ENCODE measurements at places on chromosomes 4 and X. TPM values are rescaled to one million over a fixed set of nuclear protein-coding genes. Genes with fewer than 3 reads are reported as not detected.

DNA sequence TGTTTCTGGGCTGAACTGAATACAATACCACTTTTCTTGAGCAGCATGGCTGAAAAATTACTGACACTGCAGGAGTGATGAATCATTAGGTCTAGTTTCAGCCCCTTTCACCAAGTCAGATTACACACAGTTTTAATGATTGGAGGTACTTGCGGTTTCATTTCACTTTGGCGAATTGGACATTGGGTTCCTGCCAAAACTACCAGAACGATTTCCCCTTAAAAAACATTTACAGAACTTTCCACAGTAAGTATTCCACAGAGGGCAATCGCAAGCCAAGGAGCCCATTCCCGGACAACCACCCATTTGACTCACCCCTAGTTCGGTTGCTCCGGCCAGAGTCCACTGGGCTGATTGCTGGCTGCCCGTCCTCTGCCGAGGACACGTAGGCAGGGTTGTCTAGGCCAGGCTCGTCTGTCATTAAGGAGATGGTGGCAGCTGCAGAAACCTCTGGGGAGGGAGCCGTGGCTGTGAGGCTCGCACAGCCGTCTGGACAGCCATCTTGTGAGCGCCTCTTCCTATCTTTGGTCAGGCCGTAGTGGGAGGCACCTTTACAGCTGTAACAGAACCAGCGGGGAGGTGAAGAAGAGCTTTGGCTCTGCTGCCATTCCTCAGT, 83.5 kb downstream of the LNX1 start:
- no peak for DNase-seq

- DNase-seq = no peak
Measured at GRCh38 chrX:102745513-102745856, 24.9 kb downstream of the GPRASP3 start.

DNA sequence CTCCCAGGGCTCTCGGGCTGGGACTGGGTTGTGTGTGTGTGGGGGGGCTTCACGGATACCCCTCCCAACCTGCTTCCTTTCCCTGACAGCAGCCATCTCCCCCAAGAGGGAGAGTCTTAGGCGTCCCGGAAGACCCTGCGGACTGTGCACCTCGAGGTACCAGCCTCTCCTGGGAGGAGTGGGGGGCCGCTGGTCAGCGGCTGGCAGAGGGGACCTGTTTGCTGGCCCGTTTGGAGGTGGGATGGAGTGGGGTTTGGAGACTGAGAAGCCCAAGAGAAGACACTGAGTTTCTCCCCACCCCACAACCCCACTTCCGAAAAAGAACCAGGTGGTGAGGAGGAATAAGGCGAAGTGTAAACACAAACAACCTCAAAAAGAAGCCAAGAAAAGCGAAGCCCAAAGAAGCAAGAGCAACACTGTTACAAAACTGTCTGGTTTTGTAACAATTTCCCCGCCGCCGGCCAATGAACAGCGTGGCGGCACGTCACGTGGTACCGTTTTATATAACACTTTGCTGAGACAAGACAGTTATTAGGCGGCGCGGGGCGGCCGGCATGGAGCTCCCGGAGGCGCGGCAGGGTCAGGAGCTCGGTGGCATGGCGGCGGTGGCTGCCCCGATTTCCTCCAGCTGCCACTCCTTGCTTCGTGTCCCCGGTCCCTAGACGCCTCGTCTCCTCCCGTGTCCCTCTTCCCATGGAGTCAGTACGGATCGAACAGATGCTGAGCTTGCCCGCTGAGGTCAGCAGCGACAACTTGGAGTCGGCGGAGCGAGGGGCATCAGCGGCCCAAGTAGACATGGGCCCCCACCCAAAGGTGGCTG, at the start of gene LONRF3:
TSS of gene LONRF3 (plus strand) at position 531 of the 820 bp plus-strand sequence. CDS start at position 694, 163 bp downstream.
- peak; percentile 17 for DNase-seq

DNA sequence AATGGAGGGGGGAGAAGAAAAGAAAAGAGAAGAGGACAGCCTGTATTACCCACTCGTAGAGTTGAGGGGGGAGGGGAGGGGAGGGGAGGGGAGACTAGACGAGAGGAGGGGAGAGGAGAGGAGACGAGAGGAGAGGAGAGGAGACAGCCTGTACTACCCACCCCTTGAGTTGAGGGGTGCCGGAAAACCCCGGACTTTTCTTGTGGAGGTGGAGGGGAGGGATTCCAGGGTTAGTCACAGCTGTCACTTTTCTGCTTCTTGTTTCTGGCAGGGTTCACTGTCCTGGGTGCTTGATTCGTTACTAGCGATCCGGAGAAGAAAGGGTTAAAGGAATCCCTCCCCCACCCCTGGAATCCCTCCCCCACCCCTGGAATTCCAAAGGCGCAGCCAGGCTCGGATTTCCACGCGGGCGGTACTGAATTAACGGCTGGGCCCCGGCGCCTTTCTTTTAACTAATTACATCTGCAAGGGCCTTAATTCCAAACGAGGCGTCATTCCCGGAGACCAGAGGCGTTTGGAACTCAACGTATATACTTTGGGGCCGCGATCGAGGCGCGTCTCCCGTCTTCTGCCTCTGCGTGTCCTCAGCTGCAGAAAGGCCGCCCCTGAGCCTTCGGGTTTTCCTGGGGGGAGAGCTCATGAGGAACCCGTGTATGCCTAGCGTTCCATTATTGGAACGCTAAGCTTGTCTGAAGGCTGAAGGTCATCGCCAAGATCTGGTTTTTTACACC, 20.1 kb upstream of the CSF2RA start:
- no peak for DNase-seq

The HELT gene
- total RNA-seq = not detected

The NPY2R gene
- 3.6 TPM for total RNA-seq

The RIPPLY1 gene
- not detected for total RNA-seq
